Bronchial epithelial cell (primary cell): ENCODE measurements at places on chromosomes 2 and 18.

GRCh38 chr2:7154656-7155055 lies 237.4 kb downstream of the RNF144A start:
- no peak for DNase-seq

- DNase-seq: peak; percentile 13
Measured at GRCh38 chr18:54358495-54359040, 862 bp downstream of the C18orf54 start.

DNA sequence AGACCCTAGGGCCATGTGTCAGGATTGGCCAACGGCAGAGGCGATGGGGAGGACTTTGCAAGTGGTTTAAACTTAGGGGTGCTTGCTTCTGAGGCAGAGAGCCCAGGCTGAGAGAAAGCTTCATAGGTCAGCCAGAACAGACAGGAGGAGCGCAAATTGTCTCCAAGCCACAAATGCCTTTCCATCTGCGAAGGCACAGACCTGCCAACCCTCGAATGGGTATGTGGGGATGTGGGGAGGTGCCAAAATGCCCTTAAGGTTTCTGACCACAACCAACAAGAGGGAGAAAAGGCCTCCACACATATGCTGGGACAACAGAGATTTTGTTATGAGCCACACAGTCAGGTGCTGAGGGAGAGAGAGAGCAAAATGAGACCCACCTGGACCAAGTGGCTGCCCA lies 283.6 kb downstream of the CYP26B1 start:
- DNase-seq: no peak

GRCh38 chr2:105144152-105144940 lies 97.2 kb upstream of the GPR45 start:
- no peak for DNase-seq

DNA sequence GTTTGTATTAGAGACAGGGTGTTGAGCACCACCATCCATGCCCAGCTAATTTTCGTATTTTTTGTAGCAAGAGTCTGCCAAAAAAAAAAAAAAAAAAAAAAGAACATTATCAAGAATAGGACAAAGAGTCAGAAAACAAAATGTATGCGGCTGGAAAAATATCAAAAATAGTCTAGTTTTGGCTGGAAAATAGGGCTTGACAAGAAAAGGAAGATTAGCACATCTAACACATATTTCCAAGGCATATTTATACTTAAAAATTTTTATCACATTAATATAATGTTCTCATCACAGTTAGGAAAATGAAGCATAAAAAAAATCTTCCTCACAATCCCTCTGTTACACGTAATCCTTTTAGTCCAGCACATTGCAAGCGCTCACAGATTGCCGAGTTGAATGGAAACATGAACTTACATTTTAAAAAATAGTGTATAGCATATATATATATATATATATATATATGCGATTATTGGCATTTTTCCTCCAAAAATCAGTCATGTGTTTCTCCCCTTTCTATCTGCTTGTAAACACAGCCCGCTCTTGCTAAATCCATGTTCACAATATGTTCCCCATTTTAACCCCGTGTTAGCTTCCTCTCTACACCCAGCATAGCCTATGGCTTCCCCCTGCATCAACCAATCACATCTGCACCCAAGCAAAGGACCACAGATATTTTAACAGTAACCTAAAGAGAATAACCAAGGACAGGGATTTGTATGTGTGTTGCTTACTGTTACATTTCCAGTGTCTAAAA lies 183.0 kb downstream of the AFF3 start:
- DNase-seq: no peak

DNA sequence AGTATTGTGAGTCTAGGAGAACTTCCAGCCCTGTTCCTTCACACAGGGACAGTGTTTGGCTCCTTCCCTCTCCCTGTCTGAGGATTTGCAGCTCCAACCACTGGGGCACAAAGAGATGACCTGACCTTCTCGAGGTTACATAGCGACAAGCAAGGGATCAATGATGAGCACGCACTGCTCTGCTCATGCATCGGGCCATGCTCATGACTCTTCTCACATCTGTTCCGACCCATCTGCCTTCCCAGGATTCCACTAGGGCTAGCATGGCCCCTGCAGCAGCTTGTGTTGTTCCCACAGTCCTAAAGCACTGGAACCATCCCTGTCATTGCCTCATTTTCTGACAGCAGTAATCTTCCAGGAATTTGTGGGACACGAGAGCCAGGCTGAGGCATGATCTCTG lies 78.8 kb upstream of the ARHGAP28 start:
- DNase-seq: no peak

DNA sequence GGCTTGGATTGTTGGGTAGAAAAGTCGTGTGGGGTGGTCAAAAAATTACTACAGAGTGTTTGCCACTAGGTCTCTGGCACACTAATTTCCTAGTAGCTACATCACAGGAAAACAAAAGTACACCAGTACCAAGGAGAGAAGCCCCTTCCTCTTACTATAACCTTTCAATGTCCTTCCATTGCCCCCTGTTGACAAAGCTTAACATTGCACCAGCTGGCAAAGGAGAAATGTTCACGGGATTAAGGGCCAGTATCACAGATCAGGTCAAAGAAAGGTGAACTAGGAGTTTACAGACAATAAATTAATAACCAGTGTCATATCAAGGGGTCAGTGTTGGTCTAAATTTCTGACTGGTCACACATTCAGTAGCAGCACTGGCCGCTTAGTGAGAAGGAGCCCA lies 1139.6 kb upstream of the FAM98A start:
- no peak for DNase-seq

- no peak for DNase-seq
Measured at GRCh38 chr18:9604348-9604747, 10.0 kb downstream of the PPP4R1 start.

GRCh38 chr18:79528846-79529245 lies 133.1 kb downstream of the NFATC1 start:
- DNase-seq: peak; percentile 48

DNA sequence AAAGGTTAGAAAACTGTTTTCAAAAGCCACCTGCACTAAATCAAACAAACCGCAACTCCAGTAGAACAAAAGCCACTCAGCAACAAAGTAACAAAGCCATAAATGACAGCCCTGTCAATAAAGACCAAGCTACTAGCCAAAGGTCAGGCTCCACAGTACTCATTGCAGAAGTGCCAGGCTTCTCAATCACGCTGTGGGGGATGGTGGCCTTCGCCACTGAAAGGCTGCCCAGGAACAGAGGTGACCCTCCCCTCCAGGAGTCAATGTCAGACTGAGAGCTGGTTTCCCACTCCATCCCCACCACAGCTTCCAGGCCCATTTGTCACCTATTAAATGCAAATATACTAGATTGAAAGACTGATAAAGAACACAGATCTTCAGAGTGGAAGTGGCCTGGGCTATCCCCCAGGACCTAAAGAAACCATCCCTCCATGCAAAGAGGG lies 5.9 kb downstream of the ATP8B1 start:
- no peak for DNase-seq

DNA sequence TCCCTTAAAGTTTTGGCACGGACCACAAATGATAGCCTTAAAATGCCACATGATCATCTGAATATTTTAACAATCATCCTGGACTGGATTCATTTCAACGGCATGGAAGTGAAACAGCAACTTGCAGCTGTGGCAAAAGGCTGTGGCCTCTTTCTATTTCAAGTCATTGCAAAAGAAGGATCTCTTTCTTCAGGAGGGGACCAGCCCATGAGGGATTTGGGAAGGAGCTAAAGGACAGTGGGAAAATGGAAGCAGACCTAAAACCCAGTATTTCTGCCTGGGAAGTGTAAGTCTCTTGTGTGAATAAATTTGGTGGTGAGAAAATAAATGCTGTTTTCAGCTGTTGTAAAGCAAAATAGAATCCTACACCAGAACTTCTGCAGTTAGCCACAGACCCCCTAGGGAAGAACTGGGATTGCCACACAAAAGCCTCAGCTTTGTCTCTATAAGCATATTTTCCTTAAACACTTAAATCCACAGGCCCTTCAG lies 107.3 kb upstream of the ZFP36L2 start:
- peak; percentile 82 for DNase-seq

- DNase-seq: peak; percentile 40
Measured at GRCh38 chr2:103401621-103402020, 639.8 kb downstream of the TMEM182 start.

DNA sequence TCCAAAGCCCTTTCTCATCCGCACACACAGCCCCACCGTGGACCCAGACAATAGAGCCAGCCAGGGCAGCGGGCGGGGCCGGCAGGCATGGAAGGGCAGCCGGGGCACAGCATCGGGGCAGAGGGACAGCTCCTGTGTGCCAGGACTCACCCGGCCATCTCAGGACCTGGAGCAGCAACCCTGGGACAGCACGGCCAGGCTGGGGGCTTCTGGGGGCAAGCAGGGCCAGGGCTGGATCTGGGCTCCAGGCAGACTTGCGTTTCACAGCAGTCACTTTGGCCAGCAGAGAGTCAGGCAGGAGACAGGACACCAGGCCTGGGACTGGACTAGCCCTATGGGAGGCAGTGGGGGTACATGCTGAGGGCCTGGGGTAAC lies 15.5 kb downstream of the ANO7 start:
- DNase-seq: no peak

DNA sequence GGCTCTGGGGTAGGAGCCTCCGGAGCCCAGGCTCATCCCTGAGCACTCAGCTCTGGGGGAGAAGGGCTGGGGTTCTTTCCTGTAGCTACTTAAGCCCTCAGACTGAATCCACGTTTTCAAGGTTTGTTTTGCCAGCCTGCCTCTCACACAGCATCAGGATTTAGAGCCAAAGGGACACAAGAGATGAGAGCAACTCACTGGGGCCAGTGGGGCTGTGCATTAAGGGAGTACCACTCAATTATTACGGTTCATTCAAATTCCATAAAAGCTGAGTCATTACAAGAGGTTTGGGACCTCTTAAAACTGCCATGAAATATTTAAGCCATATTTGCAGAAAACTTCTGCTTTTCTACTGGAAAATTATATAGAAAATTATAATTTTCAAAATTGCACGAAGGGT lies 17.1 kb upstream of the SNED1 start:
- no peak for DNase-seq

- peak; percentile 92 for DNase-seq
Measured at GRCh38 chr2:17813010-17813741, 3.1 kb upstream of the MSGN1 start.

DNA sequence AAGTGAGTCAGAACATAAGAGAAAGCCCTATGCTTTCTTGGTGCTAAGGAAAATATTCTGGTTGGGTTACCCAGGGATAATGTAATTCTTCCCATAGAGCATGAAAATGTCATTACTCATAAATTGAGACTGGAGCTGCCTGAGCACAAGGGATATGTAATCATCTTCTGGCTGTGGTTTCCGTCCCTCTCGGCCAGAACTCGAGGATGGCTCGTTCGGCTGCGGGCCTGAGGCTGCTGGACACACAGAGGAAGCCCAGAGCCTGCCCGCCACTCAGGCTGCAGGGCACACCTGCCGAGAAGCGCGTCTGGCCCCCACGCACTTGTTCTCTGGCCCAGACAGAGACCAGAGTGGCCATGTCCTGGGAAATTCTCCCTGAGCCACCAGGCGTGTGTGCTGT lies 104.9 kb downstream of the ASAP2 start:
- peak; percentile 72 for DNase-seq

DNA sequence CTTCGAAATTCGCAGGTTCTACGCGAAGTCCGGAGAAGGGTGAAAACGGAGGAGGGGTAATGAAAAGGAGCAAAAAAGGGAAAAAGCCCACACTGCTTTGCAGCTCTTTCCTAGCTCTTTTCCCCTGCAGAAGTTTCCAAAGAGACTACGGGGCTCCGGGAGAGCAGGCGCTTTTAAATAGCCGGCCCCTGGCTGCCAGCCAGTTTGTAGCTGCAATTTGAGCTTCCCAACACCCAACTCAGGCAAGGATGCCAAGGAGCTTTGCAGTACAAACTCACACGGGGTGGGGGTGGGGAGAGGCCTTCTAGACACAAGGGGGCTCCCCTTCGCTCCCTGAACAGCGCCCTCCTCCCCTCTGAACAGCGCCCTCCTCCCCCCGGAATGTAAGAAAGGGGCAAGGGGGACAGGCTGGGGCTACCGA lies at the start of gene IGFBP5:
Gene IGFBP5 (minus strand): TSS at position 149 of the 421 bp plus-strand sequence. CDS start 774 bp downstream, outside the sequence.
- DNase-seq: peak; percentile 29

DNA sequence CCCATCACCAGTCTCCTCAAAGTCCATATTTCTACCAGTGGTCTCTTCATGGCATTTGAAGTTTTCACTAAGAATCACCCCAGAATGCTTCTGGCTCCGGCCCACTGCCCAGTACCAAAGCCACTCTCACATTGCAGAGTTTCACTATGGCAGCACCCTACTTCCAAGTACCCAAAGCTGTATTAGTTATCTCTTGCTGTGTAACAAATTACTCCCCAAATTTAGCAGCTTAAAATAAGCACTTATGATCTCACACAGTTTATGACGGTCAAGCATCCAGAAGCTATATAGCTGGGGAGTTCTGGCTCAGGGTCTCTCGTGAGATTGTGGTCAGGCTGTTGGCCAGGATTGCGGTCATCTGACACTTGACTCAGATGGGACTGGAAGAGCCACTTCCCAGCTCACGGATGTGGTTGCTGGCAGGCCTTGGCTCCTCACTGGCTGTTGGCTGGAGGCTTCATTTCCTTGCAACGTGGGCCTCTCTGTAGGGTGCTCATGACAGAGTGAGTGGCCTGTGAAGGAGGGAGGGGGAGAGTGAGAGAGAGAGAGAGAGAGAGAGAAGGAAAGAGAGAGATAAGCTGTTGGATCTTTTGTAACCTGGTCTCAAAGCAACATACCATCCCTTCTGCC lies 189.5 kb downstream of the CTIF start:
- peak; percentile 83 for DNase-seq

GRCh38 chr2:168686452-168687191 lies 115.8 kb upstream of the NOSTRIN start:
- peak; percentile 43 for DNase-seq

DNA sequence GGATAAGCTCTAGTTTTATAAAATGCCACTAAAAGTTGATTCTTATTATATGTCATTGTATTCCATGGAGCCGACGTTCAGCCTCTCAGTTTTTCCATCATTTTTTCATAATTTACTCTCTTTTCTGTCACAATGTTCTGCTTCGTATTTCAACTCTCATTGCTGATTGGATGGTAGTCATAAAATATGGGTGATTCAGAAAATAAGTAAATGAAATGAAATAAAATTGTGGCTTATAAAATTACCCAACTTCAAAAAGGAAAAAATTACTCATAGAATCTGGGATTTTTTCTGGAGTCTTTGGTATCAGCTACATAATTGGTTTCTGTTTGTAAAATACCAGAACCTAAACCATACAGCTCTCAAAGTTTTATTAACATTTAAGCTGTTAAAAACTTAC lies 139.7 kb upstream of the ITGA4 start:
- DNase-seq: no peak

DNA sequence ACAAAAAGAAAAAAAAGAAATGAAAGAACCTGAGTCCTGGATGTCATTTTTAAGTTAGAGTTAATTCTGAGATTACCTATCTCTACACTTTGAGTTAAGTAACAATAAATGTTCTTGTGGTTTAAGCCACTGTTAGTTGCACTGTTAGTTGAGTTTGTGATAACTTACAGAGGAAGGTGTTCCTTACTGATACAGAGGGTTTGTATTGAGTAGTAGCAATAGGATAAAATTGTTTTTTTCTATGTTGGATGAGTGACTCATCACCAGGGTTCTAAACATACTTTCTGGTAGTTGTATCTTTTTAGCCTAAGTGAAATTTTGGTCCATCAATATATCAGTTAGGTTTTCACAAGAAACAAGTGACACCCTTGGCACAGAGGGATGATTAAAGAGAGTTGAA lies 4.0 kb upstream of the LCLAT1 start:
- DNase-seq: no peak
